ENCODE measurements at places on chromosomes 4 and X. TPM values are rescaled to one million over a fixed set of nuclear protein-coding genes. Genes with fewer than 3 reads are reported as not detected.

Gene SSX4
- total RNA-seq = not detected

DNA sequence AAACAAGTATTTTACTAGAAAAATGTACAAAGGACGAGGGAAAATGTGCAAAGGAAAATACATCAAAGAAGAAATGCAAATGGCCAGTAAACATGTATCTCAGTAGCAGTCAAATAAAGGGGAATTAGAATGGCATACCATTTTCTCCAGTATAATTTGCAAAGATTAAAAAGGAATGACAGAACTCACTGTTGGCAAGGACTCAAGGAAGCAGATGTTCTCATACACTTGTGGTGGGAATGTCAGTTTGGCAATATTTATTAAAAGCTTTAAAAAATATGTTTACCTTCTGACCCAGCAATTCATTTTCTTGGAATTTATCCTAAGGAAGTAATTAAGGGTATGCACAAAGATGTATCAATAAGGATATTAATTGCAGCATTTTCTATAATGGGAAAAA lies 7.6 kb downstream of the CLCN5 start:
- no peak for DNase-seq

Gene NPY1R
- total RNA-seq = 0.46 TPM

Gene RTL5
- 2.4 TPM for total RNA-seq

DNA sequence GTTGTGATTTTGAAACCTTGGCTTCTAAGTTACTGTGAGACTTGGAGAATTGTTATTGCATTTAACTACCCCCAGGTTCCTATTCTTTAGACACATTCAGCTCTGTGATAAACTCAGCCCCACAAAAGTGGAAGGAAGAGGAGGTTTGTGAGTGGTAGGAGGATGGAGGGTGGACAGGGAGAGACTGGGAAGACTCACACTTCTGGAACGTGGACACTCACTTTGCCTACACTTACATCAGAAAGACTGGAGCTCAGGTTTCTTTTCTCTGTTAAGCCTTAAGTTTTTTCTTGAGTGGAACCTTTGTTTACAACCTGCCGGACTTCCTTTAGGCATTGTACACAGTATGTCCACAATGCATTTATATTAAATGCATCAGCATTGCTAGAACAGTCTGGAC lies 99.0 kb downstream of the AREG start:
- no peak for DNase-seq

Gene SLC4A4
- total RNA-seq = 20.3 TPM

DNA sequence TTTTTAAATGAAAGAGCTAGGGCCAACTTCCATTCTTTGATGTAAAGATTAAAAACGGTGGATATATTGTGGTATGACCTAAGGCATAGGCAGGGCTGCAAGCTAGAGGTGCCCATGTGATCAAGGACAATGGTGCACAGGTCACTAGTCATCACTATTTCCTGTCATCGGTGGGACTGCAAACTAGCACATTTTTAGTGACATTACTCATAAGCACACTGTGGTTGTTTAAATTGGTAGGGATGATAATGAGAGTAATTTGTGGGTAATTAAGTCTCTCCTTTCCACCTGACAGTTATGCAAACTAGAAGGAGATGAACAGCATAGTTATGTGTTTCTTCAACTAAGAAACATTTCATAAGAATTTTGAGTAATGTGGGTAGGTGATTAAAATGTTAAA lies 85.4 kb downstream of the GPRIN3 start:
- DNase-seq = no peak

- no peak for DNase-seq
These were observed 83.0 kb upstream of the IL13RA1 start for GRCh38 chrX:118644378-118644777.

Gene CDX4
- total RNA-seq = not detected

GRCh38 chr4:88172987-88173386 lies 14.5 kb upstream of the ABCG2 start:
- no peak for DNase-seq

Gene HSFX4
- total RNA-seq = not detected

DNA sequence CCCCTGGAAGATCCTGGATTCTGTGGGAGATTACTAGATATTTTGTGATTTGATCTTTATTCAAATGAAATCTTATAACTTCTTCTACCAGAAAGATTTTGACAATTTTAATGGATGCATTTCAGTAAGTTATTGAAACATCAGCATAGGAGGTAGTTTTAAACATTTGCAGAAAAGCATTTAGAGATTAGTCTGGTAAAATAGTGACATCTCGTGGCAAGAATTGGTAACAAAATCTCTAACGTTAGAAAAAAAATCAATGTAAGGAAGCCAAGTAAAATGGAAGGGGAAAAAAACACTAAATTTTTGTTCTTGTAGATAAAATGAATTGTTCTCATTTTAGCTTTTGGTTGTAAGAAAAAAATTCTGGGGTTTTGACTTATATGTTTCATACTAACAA lies 73.3 kb downstream of the TASL start:
- no peak for DNase-seq

- DNase-seq = no peak
These were observed 12.4 kb upstream of the VEGFC start for GRCh38 chr4:176805155-176805554.

Gene SAGE1
- total RNA-seq = not detected

DNA sequence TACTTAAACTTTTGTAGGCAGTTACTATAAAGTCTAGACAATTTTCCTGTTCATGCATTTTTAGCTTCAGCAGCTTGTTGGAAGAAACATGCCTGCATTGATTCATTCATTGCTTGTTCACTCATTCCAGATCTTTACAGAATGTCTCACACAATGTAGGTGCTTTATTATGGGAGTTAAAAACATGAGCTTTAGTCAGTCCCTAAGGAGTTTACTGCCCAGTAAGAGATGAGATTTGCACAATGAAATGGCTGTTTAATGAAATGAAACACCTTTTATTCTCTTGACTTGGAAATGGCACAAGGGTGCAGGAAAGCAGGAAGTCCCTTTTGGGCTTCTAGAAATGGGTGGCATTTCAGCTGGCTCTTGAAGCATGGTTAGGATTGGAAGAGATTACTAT lies 2.9 kb downstream of the NOCT start:
- DNase-seq = no peak

All from Right ventricle myocardium inferior (tissue), 1 donor.